ENCODE measurements at places on chromosomes 5 and 9. TPM values are rescaled to one million over a fixed set of nuclear protein-coding genes. Genes with fewer than 3 reads are reported as not detected.
A peak's percentile ranks its signal among the peaks of the same experiment; 100 is the strongest.

DNA sequence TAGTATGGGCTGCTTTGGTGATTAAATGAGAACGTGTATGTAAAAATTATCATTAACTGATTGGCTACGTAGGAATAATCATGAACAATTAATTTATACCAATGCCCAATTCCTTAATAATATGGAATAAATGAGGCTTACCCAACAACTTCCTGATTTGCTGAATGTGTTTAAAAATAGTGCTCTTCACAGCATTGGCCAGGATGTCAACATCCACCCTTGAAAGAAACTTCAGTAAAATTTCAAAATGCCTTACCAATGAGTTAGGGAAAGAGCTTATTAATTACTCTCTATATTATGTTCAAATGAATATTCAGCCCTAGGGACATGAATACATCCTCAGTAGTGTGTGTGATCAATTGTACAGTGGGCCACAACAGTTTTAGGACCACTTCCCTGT lies 401.4 kb downstream of the PSAT1 start:
- no peak for DNase-seq

DNA sequence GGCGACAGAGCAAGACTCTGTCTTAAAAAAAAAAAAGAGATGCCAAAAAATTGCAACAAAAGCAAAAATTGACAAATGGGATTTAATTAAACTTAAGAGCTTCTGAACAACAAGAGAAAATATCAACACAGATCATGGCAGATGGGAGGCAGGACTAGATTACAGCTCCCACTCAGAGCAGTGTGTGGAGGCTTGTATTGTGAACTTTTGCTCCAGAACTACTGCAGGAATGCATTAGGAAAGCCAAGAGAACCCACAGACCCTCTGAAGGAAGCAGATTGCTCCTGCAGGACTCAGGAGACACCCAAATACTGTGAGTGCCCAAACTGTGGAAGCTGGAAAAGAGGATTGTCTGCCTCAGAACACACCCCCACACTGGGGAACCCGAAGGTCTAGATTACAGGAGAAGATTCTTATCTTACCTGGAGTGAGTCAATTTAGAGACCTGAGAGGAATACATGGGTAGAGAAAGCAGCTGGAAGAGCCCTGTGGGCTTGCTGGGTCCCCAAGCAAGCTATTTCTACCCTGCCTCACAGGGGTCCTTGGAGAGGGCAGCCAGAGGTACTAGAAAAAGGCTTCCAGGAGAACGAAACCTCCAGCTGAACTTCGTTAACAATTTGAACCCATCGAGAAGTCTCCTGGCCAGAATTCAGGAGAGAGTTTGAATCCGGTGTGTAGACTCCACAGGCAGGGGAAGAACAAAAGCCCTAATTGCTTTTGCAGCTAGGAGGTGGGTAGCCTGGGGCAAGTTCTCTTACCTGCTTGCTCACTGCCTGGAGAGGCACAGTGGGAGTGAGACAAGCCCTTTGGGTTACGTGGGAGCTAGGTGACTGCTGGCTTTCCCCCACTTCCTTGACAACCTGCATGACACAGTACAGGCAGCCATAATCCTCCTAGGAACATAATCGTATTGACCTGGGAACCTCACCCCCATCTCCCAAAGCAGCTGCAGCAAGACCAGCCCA lies 593.4 kb upstream of the RGMB start:
- no peak for DNase-seq

- DNase-seq = no peak
These were observed 26.7 kb downstream of the LNPEP start for GRCh38 chr5:96962540-96962991.

- DNase-seq = peak; percentile 24
These were observed 577.7 kb upstream of the FTMT start for GRCh38 chr5:121273833-121274433.

DNA sequence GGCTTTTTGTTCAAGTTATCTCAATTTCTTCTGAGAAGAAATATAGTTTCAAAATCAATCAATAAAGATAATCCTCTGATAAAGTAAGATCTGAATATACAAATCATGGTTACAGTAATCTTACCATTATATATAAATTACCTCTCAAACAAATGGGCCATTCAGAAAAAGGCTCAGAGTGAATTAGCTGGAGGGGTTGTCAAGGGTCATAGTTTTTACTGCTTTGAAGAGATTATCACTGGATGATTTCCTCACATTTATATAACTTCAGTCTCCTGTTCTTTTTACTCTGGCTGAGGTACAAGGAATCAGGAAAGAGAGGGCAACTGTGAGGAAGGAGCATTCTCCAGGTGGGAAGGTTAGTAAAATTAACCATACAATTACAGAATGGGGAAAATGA lies 148.6 kb upstream of the ELL2 start:
- no peak for DNase-seq

- DNase-seq = no peak
These were observed 268.6 kb downstream of the SEC61B start for GRCh38 chr9:99490729-99491128.

CDH12 gene
- 0.17 TPM for polyA plus RNA-seq

IL9 gene
- not detected for polyA plus RNA-seq

GRM6 gene
- polyA plus RNA-seq = not detected

TICAM2 gene
- polyA plus RNA-seq = 2.0 TPM

Measured in kidney (tissue), 22 donors.